Fibroblast of skin of right biceps (primary cell): ENCODE measurements at places on chromosomes 12 and 14.
A peak's percentile ranks its signal among the peaks of the same experiment; 100 is the strongest.

DNA sequence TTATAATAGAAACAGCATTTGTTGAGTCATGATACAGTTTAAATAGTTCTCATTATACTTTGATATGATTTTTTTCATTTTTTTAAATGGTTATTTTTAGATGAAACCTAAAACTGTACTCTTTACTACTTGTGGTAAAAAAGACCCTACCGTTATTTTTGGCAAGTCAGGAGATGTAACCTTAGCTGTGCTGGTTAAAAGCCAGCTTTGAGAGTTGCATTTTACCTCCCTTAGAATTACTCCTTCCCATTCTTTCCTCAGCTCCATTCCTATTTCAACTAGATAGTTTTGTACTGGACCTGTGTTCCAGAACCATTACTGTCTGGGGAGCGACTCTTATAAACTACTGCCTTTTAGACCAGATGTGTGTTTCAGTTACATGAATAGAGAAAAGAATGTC, 92.0 kb downstream of the RAD51B start:
- DNase-seq = peak; percentile 38

DNA sequence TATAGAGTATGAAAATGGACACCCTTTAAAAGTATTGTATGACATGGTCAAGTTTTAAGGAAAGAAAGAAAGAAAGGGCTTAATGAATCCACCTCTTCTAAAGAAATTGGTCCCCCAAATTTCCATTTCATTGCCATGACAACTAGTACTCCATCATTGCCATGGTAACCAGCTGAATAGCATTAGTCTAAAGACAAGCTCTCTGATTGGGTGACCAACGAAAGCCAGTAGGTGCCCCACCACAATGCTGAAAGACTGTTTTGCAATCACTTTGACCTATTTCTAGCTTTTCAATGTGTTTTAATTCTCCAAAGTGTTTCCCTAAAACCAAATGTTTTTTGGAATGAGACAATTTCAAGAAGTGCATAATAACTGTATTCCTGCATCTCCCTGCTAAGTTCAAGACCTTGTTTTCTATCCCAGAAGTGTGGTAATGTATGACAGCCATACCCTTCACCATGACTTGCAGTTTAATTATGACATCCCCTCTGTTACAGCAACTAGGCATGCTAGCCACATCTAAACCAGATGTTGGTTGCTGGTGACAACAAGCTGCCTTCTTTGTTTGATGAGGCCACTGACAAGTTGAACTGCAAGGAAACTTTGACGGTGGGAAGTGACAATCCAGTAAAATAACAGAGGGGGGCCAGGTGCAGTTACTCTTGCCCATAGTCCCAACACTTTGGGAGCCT, 46.7 kb downstream of the KICS2 start:
- DNase-seq = peak; percentile 45

- DNase-seq = no peak
Measured at GRCh38 chr12:94597268-94597667, 53.1 kb downstream of the TMCC3 start.

GRCh38 chr12:40827683-40828592, 135.7 kb downstream of the CNTN1 start:
- no peak for DNase-seq
